ENCODE measurements at places on chromosomes 6 and 20.

DNA sequence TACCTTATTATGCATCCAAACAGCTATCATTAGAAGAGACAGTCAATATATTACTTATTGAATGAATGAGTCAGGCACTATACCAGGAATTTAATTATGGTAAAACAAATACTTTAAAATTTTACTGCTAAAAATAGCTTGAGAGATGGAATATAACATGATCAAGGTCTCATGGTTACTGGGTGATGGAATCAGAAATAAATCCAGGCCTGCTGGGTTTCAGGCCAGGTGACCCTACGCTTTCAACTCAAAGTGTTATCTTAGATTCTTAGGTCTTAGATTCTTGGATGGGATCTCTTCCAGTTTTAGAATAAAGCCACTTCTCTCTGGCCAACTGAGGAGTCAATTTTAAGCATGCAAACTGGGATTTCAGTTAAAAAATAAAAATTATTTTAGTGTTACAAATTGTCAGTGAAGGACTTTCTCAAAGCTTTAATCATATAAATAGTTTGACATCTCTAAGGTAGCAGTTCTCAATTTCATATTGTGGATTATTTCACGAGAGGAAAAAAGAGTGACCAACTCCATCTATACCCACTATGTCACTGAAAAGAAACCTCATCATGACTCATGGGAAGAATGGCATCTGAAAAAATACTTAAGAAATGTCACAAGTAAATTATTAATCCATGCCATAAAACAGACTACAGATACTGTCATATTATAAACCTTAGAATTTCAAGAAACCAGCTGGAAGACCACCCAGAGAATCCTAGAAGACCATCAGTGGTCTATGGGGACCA lies 283.4 kb upstream of the RUNX2 start:
- no peak for DNase-seq

- DNase-seq: no peak
These were observed 26.8 kb downstream of the ERGIC3 start for GRCh38 chr20:35568645-35569044.

DNA sequence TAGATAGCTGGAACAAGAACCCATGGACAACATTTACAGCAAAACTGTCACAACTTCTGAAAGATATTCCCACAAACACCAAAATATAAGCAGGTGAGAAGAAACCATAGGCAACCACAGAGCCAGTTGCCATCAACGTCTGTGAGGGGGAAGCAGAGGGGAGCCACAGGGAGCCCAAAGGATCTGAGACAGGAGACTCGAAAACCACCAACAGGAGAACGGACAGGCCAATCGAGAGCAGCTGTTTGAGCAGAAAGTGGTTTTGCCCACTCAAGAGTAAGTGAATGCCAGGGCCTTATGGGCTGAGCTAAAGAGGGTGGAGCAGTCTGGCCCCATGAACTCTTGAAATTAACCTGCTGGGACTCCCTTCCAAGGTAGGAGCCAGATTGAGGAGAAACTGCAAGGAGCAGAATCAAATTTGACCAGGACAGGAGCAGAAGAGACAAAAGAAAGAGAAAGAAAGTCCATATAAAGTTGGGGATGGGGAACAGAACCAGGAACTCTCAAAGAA lies 195.4 kb downstream of the ANKRD60 start:
- no peak for DNase-seq

DNA sequence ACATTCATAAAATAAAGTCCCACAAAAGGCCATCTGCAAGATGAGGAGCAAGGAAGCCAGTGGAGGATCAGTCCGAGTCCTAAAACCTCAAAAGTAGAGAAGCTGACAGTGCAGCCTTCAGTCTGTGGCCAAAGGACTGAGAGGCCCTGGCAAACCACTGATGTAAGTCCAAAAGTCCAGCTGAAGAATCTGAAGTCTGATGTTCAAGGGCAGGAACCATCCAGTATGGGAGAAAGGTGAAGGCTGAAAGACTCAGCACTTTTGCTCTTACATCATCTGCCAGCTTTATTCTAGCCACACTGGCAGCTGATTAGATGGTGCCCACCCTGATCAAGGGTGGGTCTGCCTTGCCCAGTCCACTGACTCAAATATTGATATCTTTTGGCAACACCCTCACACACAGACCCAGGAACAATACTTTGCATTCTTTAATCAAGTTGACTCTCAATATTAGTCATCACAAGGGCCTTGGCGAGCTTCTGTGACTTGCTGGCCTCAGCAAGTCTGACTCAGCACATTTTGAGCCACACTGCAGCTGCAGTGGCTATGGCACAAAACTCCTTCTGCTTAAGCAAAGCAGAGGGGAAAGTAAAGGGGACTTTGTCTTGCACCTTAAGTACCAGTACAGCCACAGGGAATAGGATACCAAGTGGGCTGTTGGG lies 1370.3 kb upstream of the CITED2 start:
- DNase-seq: no peak

- no peak for DNase-seq
These were observed 195.2 kb upstream of the SASH1 start for GRCh38 chr6:148147463-148147830.

DNA sequence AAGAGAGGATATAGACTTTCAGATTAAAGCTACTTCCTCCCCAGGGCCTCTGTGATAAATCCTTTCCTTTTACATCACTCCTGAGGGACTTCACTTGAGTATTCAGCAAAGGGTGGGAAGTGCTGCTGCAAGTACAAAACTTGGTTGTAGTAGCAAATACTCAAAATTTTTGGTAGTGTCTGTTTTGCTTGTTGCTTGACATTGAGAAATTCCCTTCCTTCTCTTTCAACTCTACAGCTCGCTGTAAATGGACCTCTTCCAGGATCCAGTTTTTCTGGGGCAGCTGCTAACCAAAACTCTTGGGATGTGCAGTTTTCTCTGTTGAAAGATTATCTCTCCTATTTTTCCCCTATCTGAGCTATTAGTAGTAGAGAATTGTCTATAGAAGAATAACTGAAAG lies 472.0 kb downstream of the CD109 start:
- no peak for DNase-seq

GRCh38 chr6:157946865-157947532 lies 34.7 kb upstream of the SYNJ2 start:
- no peak for DNase-seq

GRCh38 chr6:23448281-23448680 lies 677.7 kb upstream of the NRSN1 start:
- DNase-seq: no peak

- DNase-seq: no peak
These were observed 69.7 kb downstream of the NUDT3 start for GRCh38 chr6:34322732-34323131.

- DNase-seq: no peak
These were observed 130.4 kb downstream of the GJA10 start for GRCh38 chr6:90024633-90025032.

DNA sequence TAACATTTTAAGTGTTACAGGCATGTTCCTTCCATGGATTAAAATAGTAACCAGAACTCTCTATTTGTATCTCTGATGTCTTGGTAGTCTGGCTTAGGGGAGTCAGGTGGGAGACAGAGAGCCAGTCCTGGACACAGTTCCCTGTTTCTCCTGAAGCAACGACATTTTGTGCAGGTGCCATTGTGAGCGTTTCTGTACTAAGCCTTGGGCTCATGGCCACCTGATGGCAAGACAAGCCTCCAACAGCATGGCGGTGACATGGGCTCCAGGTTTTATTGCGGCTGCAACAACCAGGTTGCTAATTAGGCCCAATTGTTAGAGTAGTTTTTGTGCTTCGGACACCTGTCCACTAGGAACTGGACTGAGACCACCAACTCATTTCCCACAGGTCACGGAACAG lies 105.3 kb downstream of the PRDM13 start:
- DNase-seq: no peak

GRCh38 chr20:63706852-63707557 lies 771 bp downstream of the ARFRP1 start:
- peak; percentile 46 for DNase-seq

DNA sequence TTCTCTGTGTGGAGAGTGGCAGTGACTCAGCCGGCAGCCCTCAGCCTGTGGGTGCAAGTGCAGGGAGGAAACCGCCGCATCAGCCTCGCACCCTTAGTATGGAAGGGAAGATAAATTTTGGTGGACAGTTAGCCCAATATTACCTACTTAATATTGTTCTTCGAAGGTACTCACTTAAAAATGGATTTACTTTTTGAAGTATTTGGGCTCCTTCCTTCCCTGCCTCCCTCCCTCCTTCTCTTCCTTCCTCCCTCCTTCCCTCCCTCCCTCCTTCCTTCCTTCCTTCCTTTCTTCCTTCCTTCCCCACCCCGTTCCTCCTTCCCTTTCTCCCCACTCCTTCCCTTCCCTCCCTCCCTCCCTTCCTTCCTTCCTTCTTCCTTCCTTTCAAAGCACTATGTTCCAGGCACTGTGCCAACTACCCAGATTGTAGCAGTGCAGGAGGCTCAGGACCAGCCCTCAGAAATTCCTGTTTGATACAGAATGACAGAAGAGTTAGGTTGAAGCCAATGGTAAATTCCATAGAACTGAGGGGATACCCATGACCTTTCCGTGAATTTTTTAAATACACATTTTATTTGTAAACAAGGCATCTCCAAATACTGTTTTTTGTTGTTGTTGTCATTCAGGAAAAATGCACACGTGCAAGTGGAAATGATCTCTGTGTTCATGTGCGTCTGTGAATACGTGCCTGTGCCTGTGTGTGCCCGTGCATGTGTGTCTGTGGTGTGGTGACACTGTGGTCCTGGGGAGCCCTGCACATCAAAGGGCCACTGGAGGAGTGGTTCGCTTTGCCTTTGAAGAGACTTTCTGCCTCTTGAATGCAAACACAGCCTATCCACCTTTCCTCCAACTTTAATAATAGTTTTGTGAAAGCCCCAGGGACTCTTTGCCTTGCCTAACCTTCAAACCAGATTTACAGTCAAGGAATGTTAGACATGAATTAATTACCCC lies 141.7 kb downstream of the EDN3 start:
- DNase-seq: no peak

GRCh38 chr6:90266905-90267621 lies 29.6 kb downstream of the BACH2 start:
- DNase-seq: no peak

DNA sequence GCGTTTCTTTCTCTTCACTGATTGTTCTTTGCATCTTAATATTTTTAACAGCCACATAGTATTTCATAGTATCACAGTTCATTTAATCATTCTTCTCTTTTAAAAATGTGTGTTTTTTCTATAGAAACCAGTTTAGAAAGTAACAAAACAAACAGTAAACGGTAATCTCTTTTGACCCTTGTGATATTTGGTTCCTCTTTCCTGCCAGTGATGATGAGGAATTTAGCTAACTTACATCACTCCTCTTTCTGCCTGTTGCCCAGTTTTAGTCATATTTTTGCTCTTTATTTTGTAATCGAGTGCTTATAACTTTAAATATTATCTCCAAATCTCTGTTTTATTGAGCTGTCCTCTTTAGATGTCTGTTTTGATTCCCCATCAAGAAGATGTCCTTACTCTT lies 38.1 kb upstream of the ZBTB24 start:
- no peak for DNase-seq

DNA sequence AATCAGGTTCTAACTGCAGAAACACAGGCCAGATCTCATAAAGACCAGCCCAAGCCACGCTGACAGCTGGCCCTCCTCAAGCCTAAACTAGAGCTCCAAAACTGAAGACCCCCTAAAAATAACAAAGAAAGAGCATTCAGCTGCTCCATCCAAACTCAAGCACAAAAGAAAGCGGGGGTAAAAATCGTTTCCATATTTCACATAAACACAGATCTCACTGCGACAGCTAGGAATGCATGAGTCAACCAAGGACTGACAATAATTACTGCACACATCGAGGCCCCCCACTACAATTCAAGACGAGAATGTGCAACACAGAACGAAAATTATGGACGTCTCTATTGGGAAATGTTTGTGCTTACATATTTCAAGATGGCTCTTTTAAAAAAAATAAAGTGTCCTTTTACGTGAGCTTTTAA lies 31.1 kb downstream of the CNKSR3 start:
- DNase-seq: no peak

GRCh38 chr6:33082702-33083101 lies 6.9 kb downstream of the HLA-DPB1 start:
- DNase-seq: no peak

GRCh38 chr6:34243901-34244884 lies 4.6 kb downstream of the SMIM29 start:
- peak; percentile 51 for DNase-seq

DNA sequence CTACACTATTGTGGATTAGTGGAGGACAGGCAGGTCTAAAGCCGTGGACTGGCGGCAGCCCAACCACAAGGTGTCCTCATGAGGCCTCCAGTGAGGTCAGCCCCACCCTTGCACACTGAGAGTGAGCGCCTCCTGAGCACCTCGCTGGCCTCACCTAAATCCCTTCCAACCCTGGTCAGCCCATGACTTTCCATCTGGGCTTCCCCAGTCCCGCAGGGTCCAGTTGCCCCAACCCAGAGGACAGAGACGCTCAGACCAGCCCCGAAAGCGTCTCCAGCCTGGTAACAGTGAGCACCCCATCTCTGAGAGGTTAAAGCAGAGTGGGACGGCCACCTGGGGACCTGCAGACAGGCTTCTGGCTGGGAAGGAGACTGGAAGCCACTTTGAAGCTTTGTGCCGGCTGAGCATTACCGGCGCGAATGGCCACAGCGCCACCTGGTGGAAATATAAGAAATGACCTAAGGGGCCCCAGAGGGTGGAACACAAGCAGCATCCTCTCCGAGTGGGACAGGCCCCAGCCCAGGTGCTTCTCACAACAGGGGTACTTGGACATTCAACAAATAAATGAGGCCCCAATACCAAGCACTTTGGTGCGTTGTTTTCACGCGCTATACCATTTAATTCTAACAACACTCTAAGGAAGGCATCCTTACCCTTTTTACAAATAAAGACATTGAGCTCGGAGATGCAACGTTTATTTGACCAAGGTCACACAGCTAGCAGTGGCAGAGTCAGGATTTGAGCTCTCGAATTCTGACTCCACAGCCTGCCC lies 65.7 kb upstream of the TOP1 start:
- peak; percentile 32 for DNase-seq

GRCh38 chr6:166439366-166440091 lies 56.8 kb upstream of the MPC1 start:
- no peak for DNase-seq

- DNase-seq: no peak
These were observed 509.8 kb downstream of the EPM2A start for GRCh38 chr6:145225500-145225899.

- no peak for DNase-seq
These were observed 237.8 kb upstream of the PMEPA1 start for GRCh38 chr20:57947421-57948179.

GRCh38 chr6:151027936-151028838 lies 162.7 kb downstream of the MTHFD1L start:
- DNase-seq: no peak

DNA sequence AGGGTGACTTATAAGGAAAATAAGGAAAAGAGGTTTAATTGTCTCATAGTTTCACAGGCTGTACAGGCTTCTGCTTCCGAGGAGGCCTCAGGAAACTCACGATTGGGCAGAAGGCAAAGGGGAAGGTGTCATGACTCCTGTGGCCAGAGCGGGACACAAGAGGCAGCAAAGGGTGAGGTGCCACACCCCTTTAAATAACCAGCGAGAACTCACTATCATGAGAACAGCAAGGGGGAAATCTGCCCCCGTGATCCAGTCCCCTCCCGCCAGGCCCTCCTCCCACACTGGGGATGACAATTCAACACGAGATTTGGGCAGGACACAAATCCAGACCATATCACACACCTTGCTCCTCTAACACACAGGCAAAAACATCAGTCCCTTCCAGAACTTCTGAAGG lies 254.0 kb downstream of the DLL1 start:
- DNase-seq: no peak

Data from stimulated activated CD4-positive, alpha-beta T cell treated with anti-CD3 and anti-CD28 coated beads, Interleukin-1b, Interleukin-23, amount 100 ng/mL, for 1 hour (primary cell).